ENCODE measurements at places on chromosomes 3 and 15.

- no peak for DNase-seq
These were observed 14.8 kb downstream of the GPR87 start for GRCh38 chr3:151301787-151302186.

DNA sequence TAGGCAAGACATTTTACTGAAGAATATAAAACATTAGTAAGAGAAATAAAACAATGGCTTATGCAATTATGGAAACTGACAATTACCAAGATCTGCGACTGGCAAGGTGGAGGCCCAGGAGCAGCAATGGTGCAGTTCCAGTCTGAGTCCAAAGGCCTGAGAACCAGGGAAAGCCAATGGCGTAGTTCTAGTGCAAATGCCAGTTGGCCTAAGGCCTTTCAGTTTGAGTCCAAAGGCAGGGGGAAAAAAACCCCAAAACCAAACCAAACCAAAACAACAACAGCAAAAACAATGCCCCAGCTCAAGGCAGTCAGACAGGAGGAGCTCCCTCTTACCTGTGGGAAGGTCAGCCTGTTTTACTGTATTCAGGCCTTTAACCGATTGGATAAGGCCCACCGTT, 72.6 kb downstream of the ST6GAL1 start:
- no peak for DNase-seq

DNA sequence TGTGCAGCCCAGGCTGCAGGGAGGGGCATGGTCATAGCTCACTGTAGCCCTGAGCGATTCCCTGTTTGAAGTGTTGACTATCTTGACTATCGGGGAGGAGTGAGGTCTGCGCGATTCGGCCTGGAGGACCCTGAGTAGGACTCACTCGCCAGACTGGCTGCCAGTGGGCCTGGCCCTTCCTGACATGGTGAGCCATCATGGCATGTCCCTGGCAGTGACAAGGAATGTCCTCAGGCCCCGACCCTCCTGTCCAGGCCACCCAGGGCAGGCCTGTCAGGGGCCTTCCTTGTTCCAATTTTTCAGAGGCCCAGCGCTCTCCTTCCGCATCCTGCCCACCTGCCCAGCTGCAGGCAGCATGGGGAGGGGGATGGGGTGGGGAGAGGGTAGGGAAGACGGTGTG, 5.2 kb upstream of the OCA2 start:
- no peak for DNase-seq

DNA sequence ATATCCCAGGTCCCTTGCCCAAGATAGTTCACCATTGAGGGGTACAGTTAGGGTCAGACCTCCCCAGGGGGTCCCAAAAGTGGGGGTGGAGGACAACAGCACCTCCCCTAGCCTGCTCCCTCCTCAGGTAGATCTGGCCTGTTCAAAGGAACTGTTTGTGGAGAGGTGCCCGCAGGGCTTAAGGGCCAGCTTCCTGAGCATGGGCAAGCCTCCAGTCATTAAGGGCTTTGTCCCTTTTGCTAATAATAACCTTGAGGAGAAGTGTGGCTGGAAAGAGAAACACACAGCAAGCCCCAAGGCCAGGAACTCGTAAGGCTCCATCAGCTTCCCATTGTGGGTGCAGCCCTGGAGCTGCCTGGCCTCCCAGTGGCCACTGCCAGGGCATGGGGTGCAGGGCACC, 47.4 kb downstream of the ISG20 start:
- DNase-seq, result no peak

- no peak for DNase-seq
These were observed 17.8 kb downstream of the SMAD3 start for GRCh38 chr15:67083135-67083762.

DNA sequence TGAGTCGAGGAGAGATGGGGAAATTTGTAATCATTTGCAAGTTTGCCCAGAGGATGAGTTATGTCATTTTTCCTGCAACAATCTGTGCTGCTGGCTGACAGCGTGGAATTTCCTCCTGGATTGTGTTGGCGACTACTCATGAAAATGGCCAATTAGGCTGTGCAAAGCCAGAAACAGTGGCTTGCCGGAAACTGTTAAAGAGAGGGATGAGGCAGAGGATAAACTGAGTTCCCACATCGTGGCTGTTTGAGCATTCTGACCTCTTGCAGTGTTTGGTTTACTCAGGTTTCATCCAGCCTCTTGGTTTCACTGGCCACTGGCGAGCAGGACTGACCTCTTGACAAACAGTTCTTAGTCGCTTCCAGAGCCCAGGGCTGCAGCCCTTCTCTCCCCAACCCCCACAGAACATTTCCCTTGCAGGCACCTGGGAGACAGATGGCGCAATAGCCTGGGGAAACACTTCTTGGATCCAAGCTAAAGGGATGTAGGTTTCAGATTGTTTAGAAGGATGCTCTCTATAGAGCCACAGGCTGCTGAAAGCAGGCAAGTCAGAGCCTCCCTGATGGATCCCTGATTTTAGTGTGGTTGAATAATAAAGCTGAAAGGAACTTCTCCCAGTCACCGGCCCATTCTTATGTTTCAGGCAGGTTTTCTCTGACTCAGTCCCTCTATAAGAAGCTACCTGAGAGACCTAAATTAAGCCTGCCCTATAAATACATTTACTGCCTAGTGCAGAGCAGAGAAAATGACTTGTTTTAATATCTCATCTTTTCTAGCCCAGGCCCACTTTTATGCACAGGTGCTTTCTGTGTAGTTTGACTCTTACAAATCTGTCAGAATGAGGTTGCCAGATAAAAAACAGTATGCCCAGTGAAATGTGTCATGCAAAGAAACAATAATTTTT, 92.8 kb upstream of the UBE2E1 start:
- no peak for DNase-seq

- DNase-seq, result no peak
These were observed 33.9 kb upstream of the MRPS22 start for GRCh38 chr3:139309880-139310279.

- no peak for DNase-seq
These were observed 208.8 kb downstream of the ADAMTS17 start for GRCh38 chr15:100133001-100133400.

- no peak for DNase-seq
These were observed 267.0 kb upstream of the CFAP20DC start for GRCh38 chr3:59316688-59317275.

GRCh38 chr3:24129549-24129948, 184.5 kb downstream of the NR1D2 start:
- no peak for DNase-seq

- no peak for DNase-seq
These were observed 596.6 kb upstream of the NR2F2 start for GRCh38 chr15:95733931-95734330.

GRCh38 chr3:157099326-157100095, 60.4 kb downstream of the CCNL1 start:
- no peak for DNase-seq

- no peak for DNase-seq
These were observed 26.3 kb upstream of the TMEM45A start for GRCh38 chr3:100465892-100466777.

- DNase-seq, result no peak
These were observed 1.6 kb downstream of the MPI start for GRCh38 chr15:74891469-74891868.

GRCh38 chr15:43220991-43221403, at the start of gene EPB42:
EPB42 (minus strand) TSS chr15:43221018; CDS start chr15:43220825, 193 bp downstream.
- DNase-seq, result no peak

DNA sequence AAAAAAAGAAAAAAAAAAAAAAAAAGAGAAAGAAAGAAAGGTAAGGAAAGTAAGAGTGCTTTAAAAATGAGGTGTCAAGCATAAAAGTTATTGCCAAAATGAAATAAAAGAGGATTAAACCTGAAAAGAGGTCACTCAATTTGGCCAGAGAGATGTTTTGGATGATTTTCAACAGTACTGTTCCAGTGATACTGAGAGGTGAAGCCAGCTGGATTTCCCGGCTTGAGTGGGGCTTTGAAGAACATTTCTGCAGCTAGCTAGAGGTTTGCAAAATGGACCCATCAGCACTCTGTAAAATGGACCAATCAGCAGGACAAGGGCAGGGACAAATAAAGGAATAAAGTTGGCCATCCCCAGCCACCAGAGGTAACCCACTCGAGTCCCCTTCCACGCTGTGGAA, 128.5 kb downstream of the LSAMP start:
- DNase-seq, result no peak

DNA sequence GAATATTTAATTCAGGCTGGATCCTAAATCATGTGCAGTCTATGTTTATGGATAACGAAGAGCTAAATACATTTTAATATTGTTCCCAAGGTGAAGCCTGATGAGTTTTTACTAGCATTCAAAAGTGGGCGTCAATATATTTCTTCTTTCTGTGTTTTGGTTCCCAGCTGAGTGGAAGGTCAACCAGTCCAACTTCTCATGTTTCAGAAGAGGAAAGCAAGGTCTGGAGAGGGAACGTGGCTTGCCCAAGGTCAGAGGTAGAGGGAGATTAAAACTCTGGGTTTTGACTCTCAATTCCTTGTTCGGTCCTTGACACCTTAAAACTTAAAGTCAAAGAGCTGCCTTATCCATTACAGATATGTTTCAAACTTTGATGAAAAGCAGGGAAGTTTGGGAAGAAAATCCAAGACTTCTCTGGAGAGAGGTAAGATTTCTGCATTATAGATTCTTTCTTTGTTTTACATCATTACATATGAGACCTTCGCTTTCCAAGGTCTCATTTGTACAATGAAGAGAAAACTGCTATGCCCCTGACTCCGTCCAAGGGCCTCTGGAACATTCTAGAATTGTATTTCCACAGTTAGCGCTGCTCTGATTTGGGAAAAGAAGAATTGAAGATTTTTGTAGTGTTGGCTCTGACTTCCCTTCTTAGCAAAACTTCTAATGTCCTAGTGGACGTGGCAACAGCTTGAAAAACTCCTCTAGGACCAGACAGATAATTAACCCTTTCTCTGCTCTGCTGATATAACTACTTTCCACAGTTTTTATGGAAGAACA, 57.7 kb upstream of the HES1 start:
- DNase-seq, result no peak

- DNase-seq, result no peak
These were observed 161.6 kb downstream of the ADAMTSL3 start for GRCh38 chr15:83815506-83815905.

- DNase-seq, result no peak
These were observed 48.1 kb downstream of the MYO5C start for GRCh38 chr15:52247461-52247860.

All from stimulated activated CD8-positive, alpha-beta memory T cell treated with anti-CD3 and anti-CD28 coated beads, Interleukin-4, amount 100 ng/mL, for 1 hour (primary cell).